Fibroblast of skin of abdomen (primary cell): ENCODE measurements at places on chromosomes 4 and X.

- peak; percentile 43 for DNase-seq
Measured at GRCh38 chrX:47706575-47706974, 47.6 kb upstream of the UXT start.

DNA sequence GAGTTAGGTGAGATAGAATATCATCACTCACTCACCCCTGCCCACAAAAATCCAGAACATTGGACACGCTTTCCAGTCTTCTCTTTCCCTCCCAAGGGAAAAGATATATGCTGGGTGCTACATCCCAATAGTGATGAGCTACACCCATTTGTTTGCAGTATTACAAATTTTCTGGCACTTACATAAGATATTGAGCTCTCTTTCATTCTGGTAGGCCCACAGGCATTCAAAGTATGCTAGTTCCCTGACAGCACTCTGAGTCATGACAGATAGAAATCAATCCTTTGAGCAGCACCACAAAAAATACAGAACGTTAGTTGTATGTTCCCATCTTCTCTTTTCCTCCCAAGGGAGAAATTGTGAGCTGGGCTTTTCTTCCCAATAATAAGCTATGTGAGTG, 477.6 kb upstream of the GRID2 start:
- peak; percentile 52 for DNase-seq

DNA sequence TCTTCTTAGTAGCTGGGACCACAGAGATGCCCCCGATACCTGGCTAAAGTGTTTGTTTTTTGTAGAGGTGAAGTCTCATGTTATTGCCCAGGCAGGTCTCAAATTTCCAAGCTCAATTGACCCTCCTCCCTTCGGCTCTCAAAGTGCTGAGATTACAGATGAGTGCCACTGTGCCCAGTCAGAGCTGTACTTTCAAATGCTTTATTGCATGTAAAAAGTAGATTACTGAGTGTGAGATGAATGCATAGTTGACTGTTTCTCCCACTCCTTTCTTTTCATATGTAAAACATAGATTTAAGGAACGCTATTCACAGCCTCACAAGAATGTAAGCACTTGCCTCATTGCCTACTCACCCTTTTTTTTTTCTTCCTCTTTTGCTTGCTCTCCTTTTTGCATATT, 984.4 kb upstream of the PABPC4L start:
- no peak for DNase-seq

- DNase-seq = no peak
Measured at GRCh38 chrX:153491918-153492317, 2.9 kb upstream of the BGN start.

DNA sequence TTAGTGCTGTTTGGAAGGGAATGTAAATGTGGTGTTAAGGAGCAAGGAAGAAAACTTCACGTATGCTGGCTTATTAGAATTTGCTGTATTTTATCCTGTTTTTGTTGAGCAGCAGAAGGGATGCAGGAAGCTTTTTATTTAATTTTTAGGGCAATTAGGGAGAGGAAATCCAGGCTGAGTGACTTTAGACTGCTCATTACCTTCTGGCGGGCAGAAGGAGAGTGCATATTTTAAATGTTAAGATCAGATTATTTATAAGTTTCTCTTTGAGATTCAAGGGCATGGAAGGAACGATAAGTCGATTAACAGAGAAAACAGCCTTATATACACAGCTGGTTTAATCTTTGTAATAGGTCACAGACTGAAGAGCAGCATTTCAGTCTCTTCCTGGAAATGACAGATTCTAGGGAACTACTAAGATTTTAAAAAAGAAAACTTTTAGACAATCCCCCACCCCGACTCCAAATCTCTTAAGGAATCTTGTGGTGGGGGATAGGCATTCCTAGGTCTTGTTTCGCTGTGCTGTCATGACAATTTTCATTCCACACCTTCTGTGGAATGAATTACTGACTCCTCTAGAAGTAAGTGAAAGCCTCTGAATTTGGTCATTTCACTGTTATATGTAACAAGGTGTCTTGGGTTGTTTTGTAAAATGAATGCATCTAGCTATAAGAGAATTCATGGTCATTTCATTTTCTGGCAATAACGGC, 402.5 kb downstream of the RAPGEF2 start:
- peak; percentile 42 for DNase-seq

- DNase-seq = no peak
Measured at GRCh38 chrX:39402158-39402557, 600.9 kb downstream of the MID1IP1 start.

GRCh38 chrX:13195340-13195739, 124.5 kb downstream of the ATXN3L start:
- no peak for DNase-seq

DNA sequence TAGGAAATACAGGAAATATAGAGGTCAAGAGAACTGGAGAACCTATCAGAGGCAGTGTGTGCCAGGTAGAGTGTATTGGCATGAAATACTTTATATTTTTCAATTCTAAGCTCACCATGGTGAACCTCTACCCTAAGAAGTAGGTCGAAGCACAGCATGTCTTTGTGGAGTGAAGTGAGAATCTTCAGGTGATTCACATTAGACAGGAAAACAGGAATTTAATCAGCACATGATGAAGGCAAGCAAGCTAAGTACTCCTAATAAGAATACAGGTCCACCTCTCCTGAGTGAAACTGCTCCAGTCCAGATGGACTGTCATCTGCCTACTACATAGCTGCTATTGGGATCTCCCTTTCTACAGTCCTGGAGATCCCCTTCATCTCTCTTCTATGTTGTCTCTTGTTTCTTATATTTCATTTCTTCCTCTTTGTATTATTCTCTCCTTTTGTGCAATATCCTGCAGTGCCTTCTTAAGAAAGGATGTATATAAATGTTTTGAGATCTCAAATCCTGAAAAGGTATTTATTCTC, 159.0 kb downstream of the LRBA start:
- no peak for DNase-seq

GRCh38 chr4:102760645-102761295, at the start of gene MANBA:
MANBA (minus strand) TSS chr4:102760968; CDS start chr4:102760894, 74 bp downstream.
- DNase-seq = peak; percentile 73

DNA sequence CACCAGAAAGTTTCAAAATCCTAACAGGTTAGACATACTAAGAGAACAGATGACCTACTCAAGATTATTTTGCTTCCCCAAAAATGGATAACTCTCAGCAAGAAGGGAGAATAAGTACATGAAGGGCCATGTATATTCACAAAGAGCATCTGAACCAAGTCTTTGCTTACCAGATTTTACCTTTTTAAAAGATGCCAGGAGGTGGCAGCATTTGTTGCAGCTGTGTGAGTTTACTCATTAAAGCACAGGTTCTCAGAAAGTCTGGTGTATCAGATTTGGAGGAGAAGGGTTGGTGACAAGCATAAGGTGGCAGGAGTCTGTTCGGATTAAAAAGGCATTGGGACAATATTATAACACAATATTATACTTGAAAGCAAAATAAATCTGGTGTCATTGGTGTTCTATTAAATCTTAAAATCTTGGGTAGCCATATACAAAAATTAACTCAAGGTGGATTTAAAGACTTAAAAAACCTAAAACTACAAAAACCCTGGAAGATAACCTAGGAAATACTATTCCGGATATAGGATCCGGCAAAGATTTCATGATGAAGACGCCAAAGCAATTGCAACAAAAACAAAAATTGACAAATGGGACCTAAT, 51.3 kb upstream of the NFKB1 start:
- DNase-seq = peak; percentile 58

DNA sequence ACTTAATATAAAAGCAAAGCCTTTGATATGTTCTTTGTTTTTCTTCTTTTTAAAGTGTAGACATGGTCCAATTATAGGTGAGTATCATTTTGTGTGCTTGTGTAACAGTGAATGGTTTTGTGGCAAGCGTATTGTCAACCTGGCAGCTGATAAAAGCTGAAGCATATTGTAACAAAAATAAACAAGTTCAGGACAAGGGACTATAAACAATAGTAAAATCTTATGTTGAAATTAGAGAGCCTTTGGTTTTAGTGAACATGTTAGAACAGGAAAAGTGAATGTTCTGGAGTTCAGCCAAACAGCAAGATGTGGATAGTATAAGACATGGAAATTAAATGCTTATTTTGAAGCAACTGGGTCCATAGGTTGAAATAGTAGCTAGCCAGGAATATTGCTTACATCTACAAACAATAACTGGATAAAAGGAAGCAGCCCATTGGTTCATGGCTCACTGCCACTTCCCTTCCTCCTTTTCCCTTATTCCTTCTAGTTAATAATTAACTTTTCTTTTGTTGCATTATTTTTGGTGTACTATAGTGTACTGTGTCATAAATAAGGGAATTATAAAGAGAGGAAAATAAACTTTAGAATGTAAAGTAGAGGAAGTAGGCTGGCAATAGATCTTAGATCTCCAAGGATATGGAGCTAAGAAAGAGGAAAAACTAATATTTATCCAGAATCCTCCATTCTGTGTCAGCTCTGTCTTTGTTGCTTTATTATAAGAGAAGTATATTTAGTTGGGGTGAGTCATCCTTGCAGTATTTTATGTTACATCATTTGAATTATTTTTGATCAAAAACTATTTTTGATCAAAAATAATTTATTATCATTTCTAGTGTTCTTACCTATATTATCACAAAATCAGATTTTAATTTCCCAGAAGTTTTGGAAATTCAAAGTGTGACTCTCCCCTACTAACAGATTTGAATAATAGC, 65.6 kb downstream of the MRPL1 start:
- DNase-seq = peak; percentile 23

- no peak for DNase-seq
Measured at GRCh38 chr4:159097785-159098184, 5.1 kb upstream of the RAPGEF2 start.

DNA sequence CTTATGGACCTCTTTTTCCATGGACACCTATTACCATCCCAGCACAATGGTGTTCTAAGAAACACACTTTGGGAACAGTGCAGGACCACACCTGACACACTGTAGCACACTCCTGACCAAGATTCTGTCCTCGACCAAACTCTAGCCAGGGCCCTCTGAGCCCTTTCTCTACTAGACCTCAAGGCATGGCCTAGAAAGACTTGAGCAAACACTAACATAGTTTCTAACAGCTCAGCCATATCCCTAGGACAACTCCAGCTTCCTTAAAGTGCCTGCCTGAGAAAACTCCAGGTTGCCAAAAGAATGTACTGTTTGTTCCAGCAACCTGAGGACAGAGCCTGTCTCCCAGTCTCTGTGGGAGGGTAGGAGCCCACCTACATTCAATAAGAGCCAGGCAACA, 48.3 kb downstream of the QDPR start:
- no peak for DNase-seq

DNA sequence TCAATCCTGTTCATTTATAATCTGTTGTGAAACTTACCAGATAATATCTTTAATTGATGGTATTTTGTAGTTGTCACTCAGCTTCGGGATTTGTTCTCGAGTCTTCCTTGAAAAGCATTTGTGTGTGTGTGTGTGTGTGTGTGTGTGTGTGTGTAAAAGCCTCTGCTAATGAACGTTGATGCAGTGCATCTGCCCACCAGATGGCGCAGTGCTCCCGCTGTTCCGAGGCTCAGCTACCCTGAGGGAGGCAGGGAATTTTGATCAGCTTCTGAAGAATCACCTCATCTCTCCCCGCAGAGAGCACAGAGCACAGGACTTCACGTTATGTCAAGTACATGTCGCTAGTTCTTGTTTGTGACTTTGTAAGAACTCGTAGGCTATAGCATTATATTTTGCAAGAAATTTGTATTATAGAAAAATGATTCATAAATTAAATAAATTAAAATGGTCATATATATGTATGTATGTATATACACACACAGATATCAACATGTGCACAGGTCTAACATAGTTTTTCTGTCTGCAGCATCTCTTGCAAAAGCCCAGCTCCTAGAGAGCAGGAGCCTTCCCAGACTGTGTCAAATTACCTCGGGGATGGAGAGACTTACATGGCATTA, 316.7 kb upstream of the IGFBP7 start:
- peak; percentile 52 for DNase-seq

GRCh38 chr4:138330531-138330930, 88.4 kb upstream of the SLC7A11 start:
- DNase-seq = no peak

DNA sequence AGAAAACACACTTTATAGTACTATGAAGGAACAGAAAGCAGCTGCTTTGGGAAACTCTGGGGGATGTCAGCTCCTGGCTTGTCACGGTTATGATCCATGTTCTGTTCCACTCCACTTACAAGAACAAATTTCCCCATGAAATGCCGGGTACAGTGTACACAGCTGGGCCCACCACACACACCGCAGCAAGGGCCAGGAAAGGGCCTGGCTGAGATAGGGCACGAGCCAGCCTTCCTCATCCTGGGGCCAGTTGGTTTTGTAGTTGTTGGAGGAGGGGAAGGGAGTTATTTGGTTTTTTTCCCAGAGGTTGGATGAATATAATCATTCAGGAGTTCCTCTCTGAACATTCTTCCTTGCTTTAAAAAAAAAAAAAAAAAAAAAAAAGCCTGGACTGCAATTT, 56.8 kb downstream of the SEPSECS start:
- DNase-seq = no peak

- no peak for DNase-seq
Measured at GRCh38 chr4:139817657-139818452, 152.2 kb downstream of the MGST2 start.

DNA sequence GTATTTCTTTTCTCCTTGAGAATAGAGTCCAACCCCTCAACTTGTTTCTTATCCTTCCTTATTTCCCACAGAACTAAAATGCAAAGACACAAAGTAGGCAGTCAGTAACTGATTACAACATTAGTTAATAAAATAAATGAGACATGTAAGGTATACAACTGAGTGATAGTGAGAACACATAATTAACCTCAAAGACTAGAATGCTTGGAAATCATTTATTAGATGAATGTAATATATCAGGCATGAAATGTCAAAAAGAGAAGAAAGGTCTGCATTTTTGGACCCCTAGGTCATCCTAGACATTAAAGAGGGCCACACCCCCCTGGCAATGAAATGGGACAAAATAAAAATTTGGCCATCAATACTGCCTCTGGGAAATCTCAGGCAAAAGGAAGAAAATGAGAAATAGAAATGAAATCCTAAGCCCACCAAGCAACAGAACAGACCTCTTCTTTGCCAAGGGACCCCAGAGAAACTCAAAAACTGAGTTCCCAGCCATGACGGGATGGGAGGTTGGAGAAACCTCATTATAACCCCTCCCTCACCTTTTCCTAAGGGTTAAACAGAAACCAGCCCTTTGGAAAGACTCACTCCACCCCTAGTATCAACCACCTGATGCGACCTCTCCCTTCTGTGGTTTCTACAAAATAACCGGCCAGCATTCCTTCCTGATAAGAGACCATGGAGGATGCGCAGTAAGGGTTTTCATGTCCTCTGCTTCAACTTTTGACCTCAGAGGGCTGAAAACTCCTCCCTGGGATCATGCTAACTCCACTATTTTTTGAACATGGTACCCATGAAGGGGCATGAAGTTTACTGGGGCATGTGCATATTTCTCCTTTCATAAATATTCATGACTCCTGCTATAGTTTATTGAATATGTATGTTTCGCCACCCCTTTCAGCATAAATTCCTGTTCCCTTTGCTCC, 90.0 kb upstream of the EXOC1L start:
- no peak for DNase-seq

DNA sequence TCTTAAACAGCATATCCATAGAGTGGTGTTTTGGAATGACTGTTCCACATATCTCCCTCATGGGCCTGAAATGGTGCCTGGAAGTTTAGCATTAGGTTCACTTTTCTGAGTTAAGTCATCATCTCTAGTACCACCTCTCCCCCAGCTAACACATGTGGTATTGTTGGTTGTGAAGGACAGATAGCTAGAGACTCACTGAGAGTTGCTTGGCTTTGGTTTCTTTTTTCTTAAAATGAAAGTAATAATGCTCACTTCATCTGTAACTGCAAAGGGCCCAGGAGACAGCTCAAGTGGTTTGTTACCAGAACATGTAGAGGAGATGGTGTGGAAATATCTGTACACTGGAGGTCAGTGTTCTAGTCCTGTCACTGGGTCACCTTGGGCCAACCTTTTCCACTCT, 90.9 kb downstream of the EFNB1 start:
- no peak for DNase-seq
